Thymus (tissue), 14 donors: ENCODE measurements at places on chromosomes 11 and 22.

DNA sequence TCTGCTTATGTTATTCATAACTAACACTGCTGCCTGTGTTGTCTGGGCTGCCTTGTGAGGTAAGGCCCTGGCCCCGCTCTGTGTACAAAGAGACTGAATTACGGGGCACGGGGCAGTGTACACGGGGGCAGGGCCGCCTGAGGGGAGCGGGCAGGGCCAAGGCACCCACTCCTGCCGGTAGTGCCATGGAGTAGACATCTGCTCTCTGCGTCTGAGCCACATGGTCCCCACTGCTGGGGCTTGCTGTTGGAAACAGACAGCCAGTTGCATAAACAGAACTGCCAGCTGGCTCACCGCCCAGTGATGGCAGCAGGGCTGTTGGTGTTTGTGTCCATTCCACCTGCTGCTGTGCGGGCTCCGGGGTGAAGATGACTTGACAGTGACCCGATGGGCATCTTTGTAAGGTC lies 19.8 kb downstream of the FAM118A start:
- DNase-seq = no peak

- DNase-seq = no peak
Observed at GRCh38 chr22:39251762-39252460, 7.1 kb upstream of the PDGFB start.

DNA sequence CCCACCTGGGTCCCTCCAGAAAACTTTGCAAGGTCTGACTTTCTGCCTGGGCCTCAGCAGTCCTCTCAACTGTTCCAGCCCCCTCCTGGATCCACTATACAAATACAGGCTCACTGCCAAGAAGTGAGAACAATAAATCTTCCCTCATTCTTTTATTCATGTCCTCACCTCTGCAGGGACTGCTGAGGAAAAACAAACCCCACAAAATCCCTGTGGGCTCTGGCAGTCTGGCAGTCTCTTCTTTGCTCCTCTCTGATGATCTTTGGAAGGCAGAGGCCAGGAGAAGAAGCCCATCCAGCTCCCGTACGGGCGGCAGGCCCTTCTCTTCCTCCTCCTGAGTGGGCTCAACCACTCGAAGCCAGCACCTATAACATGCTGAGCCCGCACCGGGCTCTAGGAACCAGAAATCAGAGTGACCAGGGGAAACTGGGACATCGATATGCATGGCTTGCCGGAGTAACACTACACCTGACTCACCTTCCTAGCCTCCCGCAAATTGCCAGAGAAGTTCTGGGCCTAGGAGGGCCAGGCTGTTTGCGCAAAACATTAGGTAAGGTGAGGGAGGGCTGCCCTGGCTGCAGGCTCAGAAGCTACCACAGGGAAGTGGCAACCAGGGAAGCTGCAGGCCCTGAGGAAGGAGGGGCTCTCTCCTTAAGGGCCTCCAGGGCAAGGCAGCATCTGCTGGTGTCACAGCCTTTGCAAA lies 24.2 kb downstream of the TMPRSS5 start:
- DNase-seq = no peak

- no peak for DNase-seq
Observed at GRCh38 chr11:116110802-116111201, 606.6 kb upstream of the CADM1 start.

- no peak for DNase-seq
Observed at GRCh38 chr11:1953489-1954266, 6.5 kb downstream of the MRPL23 start.
